ENCODE measurements at places on chromosomes 1 and 21.

DNA sequence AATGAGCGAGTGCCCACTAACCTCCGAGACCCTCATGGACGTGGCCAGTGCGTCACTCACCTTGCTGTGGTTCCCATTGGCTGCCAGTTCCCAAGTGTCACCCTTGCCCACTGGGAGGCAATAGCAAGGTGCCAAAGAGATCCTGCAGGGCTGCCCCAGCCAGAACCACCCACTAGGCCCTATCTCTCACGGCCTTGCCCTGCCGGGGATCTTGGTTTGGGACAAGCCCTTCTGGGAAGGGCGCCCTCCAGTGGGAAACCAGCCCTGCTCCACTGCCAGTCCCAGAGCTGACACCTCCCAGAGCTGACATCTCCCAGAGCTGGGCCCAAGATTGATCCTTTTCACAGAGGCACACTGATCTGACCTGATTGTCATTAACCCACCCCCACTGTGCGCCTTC is 2.1 kb upstream of the SELENON start:
- DNase-seq, result peak; percentile 44

- peak; percentile 18 for DNase-seq
These were observed 5.7 kb downstream of the PARK7 start for GRCh38 chr1:7967196-7967595.

- DNase-seq, result peak; percentile 49
These were observed 30.5 kb downstream of the BATF3 start for GRCh38 chr1:212669102-212669501.

DNA sequence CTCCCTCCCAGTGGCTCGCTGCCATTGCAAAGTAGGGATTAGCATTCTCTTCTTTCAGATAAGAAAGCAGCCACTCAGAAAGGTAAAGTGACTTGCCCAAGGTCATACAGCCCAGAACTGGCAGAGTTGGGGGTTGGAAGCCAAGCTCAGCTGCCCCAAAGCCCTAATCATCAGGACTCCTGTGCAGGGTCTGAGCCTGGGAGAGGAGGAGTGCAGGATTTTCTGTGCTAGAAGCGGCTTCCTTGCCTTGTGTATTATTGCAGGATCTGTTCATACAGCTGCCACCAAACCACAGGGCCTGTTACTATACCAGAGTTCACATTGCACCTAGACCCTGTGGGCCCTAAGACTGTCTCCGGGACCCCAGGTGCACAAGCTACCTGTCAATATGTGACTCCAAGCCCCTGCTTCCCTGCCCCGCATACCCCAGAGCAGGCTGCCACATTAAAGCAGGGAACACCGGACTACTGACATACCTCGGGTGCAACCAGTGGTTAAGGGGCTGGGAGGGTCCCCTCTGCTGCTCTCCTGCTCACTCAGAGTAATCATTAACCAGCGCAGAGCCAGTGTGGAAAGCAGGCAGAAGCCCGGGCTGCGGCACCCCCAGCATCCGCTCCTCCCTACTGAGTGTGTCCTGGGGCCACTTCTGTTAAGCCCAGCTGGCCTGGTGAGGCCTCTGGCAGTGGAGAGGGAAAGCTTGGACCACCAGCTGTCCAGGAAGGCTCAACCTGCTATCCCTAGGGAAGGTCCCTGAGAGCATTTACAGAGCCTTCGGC is 15.8 kb downstream of the HSPG2 start:
- no peak for DNase-seq

GRCh38 chr1:221663321-221663720 is 78.6 kb downstream of the DUSP10 start:
- no peak for DNase-seq

GRCh38 chr1:112460615-112461014 is 48.1 kb upstream of the WNT2B start:
- DNase-seq, result no peak

- DNase-seq, result no peak
These were observed 29.5 kb downstream of the WDR4 start for GRCh38 chr21:42849759-42850412.

Measured in NCI-H1694 treated with DMSO at 0.1 percent for 48 hours (cell line).